ENCODE measurements at places on chromosomes 2 and 18.
A peak's percentile ranks its signal among the peaks of the same experiment; 100 is the strongest.

DNA sequence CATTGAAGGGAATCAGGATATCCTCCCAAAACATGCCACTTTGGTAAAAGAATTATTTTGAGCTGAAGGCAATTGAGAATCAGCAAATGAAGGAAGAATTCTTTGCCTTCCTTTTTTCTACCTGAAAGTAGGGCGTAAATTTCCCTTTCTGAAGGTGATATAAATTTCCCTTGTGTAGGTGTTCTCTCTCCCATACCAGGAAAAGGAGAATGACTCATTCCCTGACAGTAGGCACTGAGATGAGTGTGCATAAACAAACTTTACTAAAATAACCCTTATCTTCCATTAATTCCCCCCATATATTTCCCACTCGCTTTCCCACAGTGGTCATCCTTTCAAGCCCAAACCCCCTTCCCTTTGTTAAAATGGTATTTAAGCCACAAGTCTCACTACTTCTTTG is 1339.0 kb downstream of the LRP1B start:
- no peak for DNase-seq

- no peak for DNase-seq
Observed at GRCh38 chr2:224816816-224817215, 100.7 kb upstream of the CCDC195 start.

GRCh38 chr18:2680216-2680792 is 24.8 kb downstream of the SMCHD1 start:
- no peak for DNase-seq

DNA sequence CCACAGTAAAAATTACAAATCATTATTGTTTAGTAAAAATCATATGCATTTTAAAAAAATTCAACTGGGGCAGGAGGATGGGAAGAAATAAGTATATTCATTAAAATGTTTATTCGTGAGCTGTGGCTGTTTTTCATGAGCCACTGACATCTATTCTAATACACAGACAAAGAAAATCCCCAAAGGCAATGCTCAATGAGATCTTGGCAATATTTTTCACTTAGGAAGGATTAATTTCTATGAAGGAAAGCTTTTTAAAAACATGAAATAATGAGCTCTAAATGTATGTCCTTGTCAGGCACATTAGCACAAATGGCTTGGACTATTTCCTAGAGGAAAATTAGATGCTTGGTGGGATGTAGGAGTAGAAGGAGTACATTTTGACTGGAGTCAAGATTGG is 262.0 kb upstream of the MMADHC start:
- DNase-seq, result no peak

DNA sequence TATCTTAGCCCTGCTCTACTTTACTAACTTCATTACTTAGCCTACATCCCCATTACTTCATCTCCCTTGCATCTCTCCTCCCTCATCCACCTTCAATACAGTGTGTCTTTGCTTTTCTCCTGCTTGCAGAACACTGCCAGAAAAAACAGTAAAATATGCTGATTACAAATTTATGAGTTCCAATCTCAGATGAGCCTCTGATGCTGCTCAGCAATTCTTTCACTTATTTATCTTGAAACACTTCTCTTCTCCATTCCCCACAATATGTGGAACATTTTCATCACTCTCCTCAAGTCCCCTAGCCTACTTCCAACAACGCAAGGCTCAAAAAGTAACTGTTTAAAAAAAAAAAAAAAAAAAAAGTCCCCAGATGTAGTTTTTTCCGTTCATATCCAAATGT is 7.1 kb downstream of the VPS54 start:
- DNase-seq, result no peak

DNA sequence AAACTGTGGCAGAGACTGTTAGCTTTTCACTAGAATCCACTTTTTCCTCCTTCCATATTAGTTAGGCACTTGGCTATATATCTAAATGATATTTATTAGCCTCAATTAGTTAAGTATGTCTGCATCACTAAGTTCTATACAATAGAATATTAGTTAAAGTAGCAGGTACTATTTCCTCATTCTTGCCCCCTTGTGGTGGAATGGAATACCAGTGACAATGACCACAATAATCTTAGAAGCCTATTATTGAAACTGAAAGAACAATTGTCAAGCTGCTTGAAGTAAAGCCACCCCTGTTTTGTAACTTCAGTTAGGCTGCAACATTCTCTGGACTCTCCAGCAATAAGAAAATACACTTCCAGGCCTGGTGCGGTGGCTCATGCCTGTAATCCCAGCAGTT is 476.3 kb upstream of the VWC2L start:
- DNase-seq, result peak; percentile 58

DNA sequence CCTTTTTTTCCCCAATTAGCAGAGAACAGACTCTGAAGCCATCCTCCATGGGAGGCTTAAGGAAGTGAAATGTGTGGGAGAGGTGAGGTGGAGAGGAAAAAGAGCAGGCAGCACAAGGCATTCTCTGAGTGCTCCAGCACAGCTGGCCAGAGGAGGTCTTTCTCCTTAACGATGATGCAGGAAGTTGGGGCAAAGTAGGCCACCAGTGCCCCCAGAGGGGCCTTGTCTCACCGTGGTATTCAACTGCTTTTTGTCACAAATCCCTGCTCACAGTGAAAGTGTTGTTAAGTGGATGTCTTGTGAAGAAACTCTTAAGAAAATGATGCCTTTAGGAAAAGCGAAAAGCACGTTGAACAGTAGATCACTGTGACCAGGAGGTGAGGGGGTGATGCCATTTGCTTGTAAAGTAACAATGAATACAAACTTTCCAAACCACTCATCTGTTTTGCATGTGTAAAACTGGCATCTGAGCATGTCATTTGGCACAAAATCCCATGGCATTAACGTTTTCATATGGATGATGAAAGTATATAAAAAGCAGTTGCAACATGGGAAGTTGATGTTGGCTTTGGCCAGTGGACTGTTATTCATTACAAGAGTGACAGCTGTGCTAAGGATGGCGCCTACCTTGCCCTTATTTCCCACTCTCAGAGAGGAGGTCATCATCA is 49.2 kb upstream of the CDC42EP3 start:
- DNase-seq, result no peak

GRCh38 chr2:203352604-203353255 is 24.5 kb downstream of the ABI2 start:
- no peak for DNase-seq

GRCh38 chr2:28239207-28239606 is 153.5 kb upstream of the FOSL2 start:
- DNase-seq, result no peak

DNA sequence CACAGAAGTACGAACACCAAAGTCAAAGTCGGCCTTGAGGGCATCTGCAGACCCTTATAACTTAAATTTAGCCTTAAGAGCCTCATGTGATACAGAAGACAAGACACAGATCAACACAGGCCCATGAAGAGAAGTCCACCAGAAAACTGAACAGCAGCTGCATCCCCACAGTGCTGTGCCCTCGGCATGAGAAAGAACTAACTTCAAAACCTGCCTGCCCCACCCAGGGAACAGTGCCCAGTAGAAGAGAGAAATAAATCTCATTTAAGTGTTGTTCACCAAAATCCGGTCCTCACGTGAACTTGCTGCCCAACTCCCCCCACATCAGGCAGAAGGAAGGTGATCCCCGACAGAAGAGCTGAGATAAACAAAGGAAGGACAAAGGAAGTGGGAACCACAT is 73.7 kb downstream of the PXDN start:
- DNase-seq, result no peak

- DNase-seq, result no peak
Observed at GRCh38 chr2:104289651-104290565, 564.0 kb upstream of the POU3F3 start.

DNA sequence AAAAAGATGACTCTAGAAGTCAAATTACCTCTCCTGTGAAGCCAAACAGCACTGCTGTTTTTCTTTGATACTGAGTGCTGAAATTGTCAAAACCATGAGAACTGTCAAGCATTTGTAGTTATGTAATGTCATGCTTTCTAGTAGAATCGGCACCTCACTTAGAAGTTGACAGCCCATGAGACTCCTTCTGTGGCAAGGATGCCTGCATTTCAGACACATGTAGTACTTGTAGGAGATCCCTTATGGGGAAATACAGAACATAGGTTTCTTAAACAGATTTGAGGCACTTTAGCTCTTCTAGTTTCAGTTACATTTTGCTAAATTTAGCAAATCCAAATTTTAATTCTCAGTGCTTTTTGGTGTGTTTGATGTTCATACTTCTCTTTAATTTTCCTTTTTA is 15.7 kb downstream of the ZNF407 start:
- DNase-seq, result no peak

DNA sequence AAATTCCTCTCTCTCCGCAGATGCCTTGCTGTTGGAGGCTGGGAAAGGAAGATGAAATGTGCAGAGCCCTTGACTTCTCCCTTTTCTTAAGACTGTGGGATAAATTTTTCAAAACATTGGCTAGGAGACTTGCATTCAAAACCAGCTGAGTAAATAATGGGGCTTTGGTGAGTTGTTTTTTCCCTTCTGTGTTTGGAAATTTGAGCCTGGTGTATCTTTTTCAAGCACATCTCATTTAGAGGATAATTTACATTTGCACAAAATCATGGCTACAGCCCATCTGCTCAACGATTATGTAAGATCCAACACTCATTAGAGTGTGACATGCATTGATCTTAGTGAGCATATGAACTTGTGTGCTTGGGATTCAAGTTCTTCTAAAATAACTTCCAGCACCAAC is 112.1 kb upstream of the ATP8B1 start:
- DNase-seq, result no peak

- DNase-seq, result no peak
Observed at GRCh38 chr2:33247365-33247764, 229.1 kb upstream of the RASGRP3 start.

DNA sequence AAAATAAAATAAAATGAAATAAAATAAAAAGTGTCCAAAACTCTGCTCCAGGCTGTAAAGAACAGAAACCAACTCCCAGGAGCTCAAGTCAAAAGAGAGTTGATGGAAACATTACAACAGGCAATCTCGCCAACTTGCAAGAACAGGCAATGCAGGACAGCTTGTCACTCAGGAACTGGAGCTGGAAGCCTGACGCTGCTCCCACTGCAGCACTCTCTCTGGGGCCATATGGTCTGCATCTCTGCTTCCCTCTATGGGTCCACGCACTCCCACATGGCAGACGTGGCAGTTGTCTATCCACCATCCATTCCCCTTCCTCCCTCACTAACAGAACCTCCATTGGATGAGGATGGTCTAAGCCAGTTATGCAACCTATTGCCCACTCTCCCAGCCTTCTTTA is 23.3 kb upstream of the ARPC2 start:
- DNase-seq, result no peak

DNA sequence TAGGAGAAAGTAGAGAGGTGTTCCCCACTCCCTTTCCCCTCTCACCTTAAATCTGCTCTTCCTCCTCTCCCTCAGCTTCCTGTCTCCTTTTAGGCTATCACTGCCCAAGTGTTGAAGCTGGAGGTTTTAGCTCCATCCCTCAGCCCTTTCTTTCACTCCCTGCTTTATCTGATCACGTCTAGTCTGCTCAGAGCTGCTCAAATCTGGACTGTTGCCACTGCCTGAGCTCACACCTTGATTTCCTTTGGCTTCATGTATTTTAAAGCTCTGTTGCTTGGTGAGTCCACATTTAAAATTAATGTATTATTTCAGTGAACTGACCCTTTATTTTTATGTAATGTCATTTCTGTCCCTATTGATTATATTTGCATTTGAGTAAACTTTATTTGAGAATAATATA is 236.6 kb downstream of the PTGR3 start:
- DNase-seq, result no peak

DNA sequence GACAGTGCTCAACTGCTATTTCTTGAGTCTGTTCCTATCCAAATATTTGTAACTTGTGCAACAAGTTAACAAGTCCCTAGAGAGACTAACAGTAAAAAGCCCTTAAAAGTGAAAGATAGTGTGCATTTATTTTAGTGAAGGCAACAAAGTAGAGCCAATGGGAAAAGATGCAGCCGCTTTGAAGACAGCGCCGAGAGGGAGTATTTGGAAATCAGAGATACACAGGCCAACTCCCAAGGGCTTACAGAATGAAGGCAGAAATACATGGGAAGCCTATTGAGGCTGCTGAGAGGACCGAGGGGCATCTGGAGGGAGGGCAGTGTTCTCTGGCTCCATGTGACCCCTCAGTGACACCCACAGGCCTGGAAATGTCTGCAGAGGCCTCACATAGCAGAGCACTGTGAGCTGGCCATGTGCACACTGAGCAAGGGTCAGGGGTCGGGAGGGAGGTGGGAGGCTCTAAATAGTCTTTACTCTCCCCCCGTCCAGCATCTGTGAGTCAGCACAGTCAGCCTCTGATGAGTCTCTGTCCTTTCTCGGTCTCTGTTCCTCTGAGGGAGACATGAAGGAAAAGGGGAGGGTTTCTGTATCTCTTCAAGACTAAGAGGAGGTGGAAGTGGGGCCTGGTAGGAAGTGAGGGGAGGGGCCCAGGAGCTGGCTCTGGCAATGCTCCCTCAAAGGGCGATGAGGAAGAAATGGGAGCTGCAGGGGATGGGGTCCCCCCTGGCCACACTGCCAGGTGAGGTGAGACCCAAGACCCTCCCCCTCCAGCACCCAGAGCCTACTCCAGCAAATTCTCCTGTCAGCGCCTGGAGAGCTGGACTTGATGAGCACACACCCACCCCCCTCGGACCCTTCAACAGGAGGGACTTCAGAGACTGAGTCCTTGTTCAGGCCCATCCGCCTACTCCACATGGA is 133.6 kb downstream of the SP3 start:
- DNase-seq, result no peak

DNA sequence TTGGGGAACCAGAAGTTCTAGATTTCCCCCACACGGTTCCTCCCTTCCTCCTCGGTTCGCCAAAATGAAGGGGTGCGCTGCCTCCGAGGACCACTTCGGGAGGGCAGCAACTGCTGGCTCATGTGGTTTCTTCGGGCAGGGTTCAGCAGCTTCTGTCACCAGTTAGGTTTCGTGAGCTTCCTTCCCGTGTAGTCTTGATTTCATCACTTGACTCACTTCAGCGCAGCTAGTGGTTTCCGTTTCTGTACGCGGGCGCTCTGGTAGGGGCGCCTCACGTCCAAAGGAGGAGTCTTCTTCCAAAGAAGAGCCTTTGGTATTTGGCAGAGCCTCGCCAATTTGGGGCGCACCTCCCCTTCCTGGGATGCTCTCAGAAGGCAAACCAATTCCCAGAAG is 485 bp upstream of the GALNT3 start:
- DNase-seq, result peak; percentile 67

GRCh38 chr18:55839343-55839742 is 251.4 kb upstream of the TCF4 start:
- DNase-seq, result peak; percentile 40

GRCh38 chr2:63786471-63786870 is 55.2 kb upstream of the UGP2 start:
- no peak for DNase-seq

GRCh38 chr2:165902934-165903333 is 50.6 kb downstream of the TTC21B start:
- peak; percentile 24 for DNase-seq

GRCh38 chr2:83340424-83340823 is 1118.7 kb downstream of the SUCLG1 start:
- DNase-seq, result no peak
